ENCODE measurements at places on chromosomes 7 and 10. TPM values are rescaled to one million over a fixed set of nuclear protein-coding genes. Genes with fewer than 3 reads are reported as not detected.

The CREB5 gene
- 8.9 TPM for total RNA-seq

DNA sequence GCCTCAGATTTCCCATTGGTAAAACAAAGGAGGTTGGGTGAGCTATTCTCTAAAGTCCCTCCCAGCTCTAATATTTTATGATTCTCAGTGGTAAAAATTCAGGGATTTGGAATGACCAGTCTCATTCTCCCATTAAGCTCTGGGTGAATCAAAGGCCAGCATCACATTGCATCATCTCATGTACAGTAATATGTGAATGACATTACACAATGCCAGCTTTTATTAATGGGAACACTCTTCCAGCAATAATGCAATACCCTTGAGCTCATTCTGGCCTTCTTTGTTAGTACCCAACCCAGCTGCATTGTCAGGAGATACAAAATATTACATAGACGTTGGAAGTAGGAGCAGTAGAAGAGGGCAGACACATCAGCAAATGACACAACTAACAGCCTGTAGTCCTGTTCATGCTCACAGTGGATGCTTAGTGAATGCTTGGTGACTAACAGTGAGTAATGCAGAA lies 100.0 kb upstream of the EGR2 start:
- no peak overlapping the region for H3K27ac ChIP-seq
- H3K4me1 ChIP-seq: peaks cover 10% of the 10 kb centered on the region
- DNase-seq: no peak
- H3K36me3 ChIP-seq: no peaks in the 10 kb centered on the region
- no peaks in the 10 kb centered on the region for H3K27me3 ChIP-seq

- no peak overlapping the region for H3K27ac ChIP-seq
- H3K4me1 ChIP-seq: no peaks in the 10 kb centered on the region
- H3K36me3 ChIP-seq: no peaks in the 10 kb centered on the region
- no peak overlapping the region for H3K4me3 ChIP-seq
Measured at GRCh38 chr7:85055906-85056305, 130.9 kb downstream of the SEMA3D start.

GRCh38 chr10:120221873-120222485 lies 235.0 kb upstream of the PLPP4 start:
- no peaks in the 10 kb centered on the region for H3K4me1 ChIP-seq
- H3K27me3 ChIP-seq: no peaks in the 10 kb centered on the region
- no peaks in the 10 kb centered on the region for H3K36me3 ChIP-seq
- DNase-seq: no peak
- H3K4me3 ChIP-seq: no peak overlapping the region

- H3K27ac ChIP-seq: no peak overlapping the region
- H3K4me3 ChIP-seq: no peak overlapping the region
- no peak for DNase-seq
- H3K4me1 ChIP-seq: no peaks in the 10 kb centered on the region
Measured at GRCh38 chr10:28020993-28021982, 22.4 kb upstream of the ODAD2 start.

DNA sequence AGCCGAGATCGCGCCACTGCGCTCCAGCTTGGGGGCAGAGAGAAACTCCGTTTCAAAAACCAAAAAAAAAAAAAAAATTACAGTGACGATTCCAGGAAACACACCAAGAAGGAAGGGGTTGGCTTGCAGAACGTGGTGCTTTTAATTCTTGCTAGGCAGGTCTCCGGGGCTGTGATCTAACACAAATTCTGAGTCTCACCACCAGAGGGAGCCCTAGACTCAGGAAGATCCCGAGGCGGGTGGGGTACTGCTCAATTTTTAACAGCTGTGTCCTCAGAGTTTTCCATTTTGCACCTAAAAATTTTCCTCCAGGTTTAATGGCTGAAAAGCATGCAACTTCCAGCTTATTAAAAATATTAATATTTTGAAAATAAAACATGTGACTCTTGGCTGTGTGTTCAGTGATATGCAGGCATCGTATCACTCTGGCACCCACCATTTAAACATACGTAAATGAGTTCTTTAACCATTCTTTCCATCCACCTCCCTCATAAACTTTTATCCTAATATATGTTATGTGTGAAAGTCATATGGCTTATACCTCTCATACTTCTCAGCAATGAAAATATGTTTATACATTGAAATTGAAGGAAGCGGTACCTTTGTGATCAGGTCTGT lies 26.5 kb upstream of the NUB1 start:
- no peak overlapping the region for H3K4me3 ChIP-seq
- H3K27me3 ChIP-seq: no peaks in the 10 kb centered on the region
- DNase-seq: no peak

The PTN gene
- total RNA-seq: 5.4 TPM

The FRMD4A gene
- 38.3 TPM for total RNA-seq

The PRKG1 gene
- 30.0 TPM for total RNA-seq

The IKZF1 gene
- total RNA-seq: 41.4 TPM

DNA sequence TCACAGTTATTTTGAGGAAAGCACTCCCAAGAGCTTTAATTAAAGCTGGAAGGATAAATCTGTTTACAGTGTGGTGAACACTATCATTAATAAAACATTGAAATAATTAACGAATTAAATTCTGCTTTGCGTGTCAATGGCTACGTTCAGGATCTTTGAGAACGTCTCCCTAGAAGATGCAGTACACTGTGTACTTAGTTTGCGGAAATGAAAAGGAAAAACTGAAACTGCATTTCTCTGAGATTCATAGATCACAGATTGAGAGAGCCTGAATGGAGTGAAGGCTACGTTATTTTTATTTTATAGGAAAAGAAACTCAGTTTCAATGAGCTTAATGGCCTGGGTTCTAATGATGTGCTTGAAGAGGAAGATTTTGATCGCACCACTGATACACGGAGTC lies 85.3 kb downstream of the NRP1 start:
- no peaks in the 10 kb centered on the region for H3K27me3 ChIP-seq
- peaks cover 38% of the 10 kb centered on the region for H3K4me1 ChIP-seq
- DNase-seq: no peak
- peak overlapping the region; percentile 56 for H3K27ac ChIP-seq

- H3K36me3 ChIP-seq: peaks cover 85% of the 10 kb centered on the region
- peaks cover 4% of the 10 kb centered on the region for H3K4me1 ChIP-seq
- H3K4me3 ChIP-seq: no peak overlapping the region
- peak; percentile 74 for DNase-seq
- H3K27me3 ChIP-seq: no peaks in the 10 kb centered on the region
- no peak overlapping the region for H3K27ac ChIP-seq
Measured at GRCh38 chr10:95241533-95241932, 47.5 kb downstream of the ACSM6 start.

- no peak for DNase-seq
- H3K36me3 ChIP-seq: no peaks in the 10 kb centered on the region
- no peaks in the 10 kb centered on the region for H3K27me3 ChIP-seq
- H3K27ac ChIP-seq: no peak overlapping the region
- no peaks in the 10 kb centered on the region for H3K4me1 ChIP-seq
Measured at GRCh38 chr7:142864980-142865747, 10.3 kb downstream of the EPHB6 start.

The TMEM140 gene
- 31.2 TPM for total RNA-seq

The ATOH7 gene
- not detected for total RNA-seq

DNA sequence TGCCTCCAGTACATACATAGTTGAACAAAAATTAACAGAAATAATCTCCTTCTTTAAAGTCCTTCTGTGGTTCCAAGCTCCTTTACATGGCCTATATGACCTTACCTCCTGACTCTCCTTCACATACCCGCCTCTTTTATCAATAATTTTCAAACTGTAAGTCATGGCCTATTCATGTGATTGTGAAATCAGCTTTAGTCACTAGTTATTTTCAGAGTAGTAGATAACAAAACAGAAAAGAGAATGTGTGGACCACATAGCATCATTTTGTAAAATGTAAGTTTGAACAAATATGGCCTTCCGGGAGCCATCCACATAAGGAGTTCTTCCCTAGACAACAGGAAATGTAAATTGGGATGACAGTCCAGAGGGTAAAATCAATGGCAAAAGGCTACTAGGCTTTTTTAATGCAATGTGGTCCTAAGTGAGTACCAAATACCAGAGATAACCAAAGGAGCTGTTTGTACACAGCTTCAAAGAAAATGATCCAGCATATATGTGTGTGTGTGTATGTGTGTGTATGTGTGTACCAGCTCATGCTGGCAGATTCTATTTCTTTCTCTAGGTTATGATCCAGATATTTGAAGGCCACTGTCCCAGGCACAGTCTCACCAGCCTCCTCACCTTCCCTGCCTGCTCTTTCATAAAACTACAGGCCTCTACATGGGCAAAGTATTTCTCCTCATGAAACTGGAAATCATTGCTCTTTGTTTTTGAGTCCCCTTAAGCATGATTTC lies 12.3 kb upstream of the FAM133B start:
- H3K36me3 ChIP-seq: no peaks in the 10 kb centered on the region
- H3K27me3 ChIP-seq: no peaks in the 10 kb centered on the region
- no peak overlapping the region for H3K27ac ChIP-seq

All from upper lobe of right lung (tissue), 1 donor.